Fibroblast of lung (primary cell): ENCODE measurements at places on chromosomes 11 and 22.
A peak's percentile ranks its signal among the peaks of the same experiment; 100 is the strongest.

- no peak for DNase-seq
Measured at GRCh38 chr22:47396105-47396504, 633.7 kb downstream of the TBC1D22A start.

- no peak for DNase-seq
Measured at GRCh38 chr22:41752011-41752970, 48.2 kb upstream of the CCDC134 start.

GRCh38 chr22:37747080-37747714, 50.3 kb downstream of the TRIOBP start:
- peak; percentile 47 for DNase-seq

GRCh38 chr11:68950270-68950669, 30.5 kb downstream of the MRGPRD start:
- DNase-seq: peak; percentile 17

- DNase-seq: peak; percentile 12
Measured at GRCh38 chr11:112042161-112042960, 17.2 kb downstream of the DLAT start.

- DNase-seq: no peak
Measured at GRCh38 chr11:44506375-44507016, 59.0 kb upstream of the CD82 start.

DNA sequence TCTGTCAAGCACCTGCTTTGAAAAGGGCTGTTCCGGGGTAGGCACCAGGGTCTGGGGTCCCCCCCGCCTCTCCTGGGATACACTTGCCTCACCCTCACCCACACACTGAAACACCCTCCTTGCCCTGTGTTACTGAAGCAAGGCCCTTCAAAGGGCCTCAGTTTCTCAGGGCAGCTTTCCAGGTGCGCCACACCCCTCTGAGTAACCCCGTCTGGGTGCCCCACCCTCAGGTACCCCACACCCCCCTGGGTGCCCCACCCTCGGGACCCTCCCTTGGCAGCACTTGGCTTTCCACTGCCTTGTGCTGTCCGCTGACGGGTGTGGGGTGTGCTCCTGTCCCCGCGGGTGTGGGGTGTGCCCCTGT, 413.6 kb downstream of the TBC1D22A start:
- DNase-seq: no peak

- no peak for DNase-seq
Measured at GRCh38 chr22:35369996-35370395, 10.9 kb upstream of the HMOX1 start.

GRCh38 chr11:34358728-34359547, 1.1 kb upstream of the ABTB2 start:
- peak; percentile 63 for DNase-seq

DNA sequence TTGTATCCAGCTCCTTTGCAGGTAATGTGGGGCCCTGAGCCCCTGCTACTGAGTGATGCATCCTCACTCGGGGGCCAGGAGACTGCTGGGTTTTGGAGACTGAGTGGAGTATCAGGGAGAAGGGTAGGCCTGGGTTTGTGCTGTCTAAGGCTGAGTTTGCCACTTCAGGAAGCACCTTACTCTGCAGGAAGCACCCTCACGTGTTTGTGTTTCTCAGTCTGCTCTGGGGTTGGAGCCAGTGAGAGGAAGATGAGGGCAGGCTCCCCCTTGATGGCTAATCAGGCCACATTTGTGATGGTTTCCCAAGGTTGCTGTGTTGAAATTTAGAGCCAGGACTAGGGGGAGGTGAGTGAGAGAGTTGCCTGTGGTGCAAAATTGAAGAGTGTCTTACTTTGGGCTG, 13.7 kb upstream of the THY1 start:
- no peak for DNase-seq

DNA sequence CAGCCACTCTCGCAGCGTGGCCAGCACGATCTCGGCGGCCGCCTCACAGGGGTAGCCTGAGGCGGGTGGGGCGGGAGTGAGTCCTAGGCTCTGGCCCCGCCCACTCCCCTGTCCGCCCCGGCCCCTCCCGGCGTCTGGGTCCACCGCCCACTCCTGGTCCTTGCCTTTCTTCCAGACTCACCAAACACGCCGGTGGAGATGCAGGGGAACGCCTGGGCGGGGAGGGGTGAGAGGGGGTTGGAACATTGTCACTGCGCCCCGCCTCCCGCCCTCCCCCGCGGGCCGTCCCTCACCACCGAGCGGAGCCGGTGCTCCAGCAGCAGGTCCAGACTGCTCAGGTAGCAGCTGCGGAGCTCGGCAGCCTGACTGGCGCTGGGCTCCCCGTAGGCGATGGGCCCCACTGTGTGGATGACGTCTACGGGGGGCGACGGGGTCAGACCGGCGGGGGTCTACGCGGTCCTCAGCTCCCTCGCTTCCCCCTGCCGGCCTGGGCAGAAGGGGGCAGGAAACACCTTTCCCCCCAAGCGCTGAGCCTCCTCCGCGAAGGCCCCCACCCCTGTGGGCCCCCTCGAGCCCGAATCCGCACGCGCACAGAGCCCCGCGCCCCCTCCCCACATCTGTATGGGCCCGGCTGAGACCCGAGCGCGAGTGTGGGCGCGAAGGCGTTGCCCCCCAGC, 13.2 kb downstream of the OTUB1 start:
- DNase-seq: peak; percentile 28

- DNase-seq: peak; percentile 21
Measured at GRCh38 chr11:33646629-33647028, 54.0 kb downstream of the C11orf91 start.

GRCh38 chr22:36546092-36546804, 17.3 kb upstream of the EIF3D start:
- DNase-seq: peak; percentile 54

DNA sequence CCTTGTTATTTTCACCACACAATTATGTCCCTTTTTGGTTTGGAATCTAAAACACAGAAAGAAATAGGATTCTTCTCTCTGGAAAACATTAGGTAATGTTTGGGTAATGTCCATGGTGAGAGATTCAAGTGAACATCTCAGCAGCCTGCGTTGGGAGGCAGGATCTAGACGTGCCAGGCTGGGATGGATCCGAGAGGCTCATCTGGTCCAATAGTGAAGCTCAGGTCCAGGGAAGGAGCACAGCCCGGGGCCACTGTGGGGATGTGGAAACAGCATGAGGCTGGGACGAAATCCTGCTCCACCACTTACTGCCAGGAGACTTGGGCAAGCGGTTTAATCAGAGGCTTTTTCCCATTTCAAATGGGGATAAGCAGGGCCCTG, 109.9 kb downstream of the CSNK2A3 start:
- DNase-seq: no peak

- no peak for DNase-seq
Measured at GRCh38 chr22:35522225-35523149, 18.1 kb upstream of the RASD2 start.

GRCh38 chr22:29124777-29125442, 52.1 kb downstream of the KREMEN1 start:
- no peak for DNase-seq
